ENCODE measurements at places on chromosomes 2 and 18. TPM values are rescaled to one million over a fixed set of nuclear protein-coding genes. Genes with fewer than 3 reads are reported as not detected.

Gene ANKMY1
- 89.3 TPM for total RNA-seq

Gene FOXD4L1
- not detected for total RNA-seq

Gene KIAA1328
- total RNA-seq, result 17.0 TPM

Gene LRRC30
- total RNA-seq, result not detected

GRCh38 chr2:165192729-165193128 lies 11.1 kb downstream of the SCN3A start:
- no peak for DNase-seq
- H3K4me1 ChIP-seq, result no peaks in the 10 kb centered on the region
- H3K27ac ChIP-seq, result no peak overlapping the region
- H3K4me3 ChIP-seq, result no peak overlapping the region
- no peaks in the 10 kb centered on the region for H3K27me3 ChIP-seq
- no peaks in the 10 kb centered on the region for H3K36me3 ChIP-seq

GRCh38 chr2:102603904-102604303 lies 15.4 kb upstream of the SLC9A2 start:
- H3K4me1 ChIP-seq, result no peaks in the 10 kb centered on the region
- H3K4me3 ChIP-seq, result no peak overlapping the region
- no peaks in the 10 kb centered on the region for H3K36me3 ChIP-seq
- no peak overlapping the region for H3K27ac ChIP-seq
- no peak for DNase-seq

DNA sequence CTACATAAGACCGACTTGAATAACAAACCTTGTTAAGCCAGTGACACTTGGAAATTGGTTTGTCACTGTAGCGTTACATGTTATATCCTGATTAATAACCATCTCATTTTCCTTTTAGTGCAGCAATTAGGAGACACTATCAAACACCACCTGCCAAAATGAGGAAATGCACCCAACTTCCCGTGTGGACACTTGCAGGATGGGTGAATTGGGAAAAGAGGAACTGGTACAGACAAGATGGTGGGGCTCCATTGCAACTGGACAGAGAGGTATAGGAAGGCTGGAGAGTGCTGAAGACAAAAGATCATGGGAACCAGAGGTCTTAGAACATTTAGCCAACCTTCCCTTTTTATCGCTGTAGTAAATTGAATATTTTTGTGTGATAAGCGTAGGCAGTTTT lies 816.3 kb upstream of the HS6ST1 start:
- no peaks in the 10 kb centered on the region for H3K27me3 ChIP-seq
- H3K36me3 ChIP-seq, result no peaks in the 10 kb centered on the region
- no peak overlapping the region for H3K4me3 ChIP-seq
- H3K27ac ChIP-seq, result no peak overlapping the region

DNA sequence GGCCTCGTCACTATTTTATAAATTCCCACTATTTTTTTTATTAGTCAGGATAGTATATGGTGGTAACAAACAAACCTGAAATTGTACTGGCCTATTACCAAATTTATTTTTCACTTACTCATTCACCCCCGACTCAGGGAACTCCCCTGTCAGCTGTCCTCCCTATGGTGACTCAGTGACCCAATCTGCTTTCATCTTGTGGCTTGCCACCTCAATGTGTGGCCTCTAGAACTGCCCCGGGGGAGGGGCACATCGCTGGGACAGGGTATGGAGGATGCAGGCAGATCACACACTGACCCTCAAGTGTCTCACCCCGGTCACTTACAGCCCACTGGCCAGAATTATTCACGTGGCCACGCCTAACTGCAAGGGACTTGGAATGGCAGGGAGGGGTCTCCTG lies 71.6 kb downstream of the ACTR2 start:
- no peaks in the 10 kb centered on the region for H3K36me3 ChIP-seq
- peaks cover 31% of the 10 kb centered on the region for H3K4me1 ChIP-seq
- H3K4me3 ChIP-seq, result no peak overlapping the region
- H3K27me3 ChIP-seq, result peaks cover 7% of the 10 kb centered on the region

Gene RBKS
- 1.1 TPM for total RNA-seq

DNA sequence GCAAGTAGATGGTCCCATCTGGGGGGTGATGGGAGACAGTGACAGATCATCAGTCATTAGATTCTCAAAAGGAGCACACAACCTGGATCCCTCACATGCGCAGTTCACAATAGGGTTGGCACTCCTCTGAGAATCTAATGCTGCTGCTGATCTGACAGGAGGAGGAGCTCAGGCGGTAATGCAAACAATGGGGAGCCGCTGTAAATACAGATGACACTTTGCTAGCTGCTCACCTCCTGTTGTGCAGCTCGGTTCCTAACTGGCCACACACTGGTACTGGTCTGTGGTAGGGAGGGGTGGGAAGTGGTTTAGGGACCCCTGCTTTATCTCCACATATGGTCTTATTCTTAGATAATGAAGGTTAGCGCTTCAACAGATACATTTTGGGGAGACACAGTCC lies 506.6 kb downstream of the PLCL1 start:
- H3K36me3 ChIP-seq, result no peaks in the 10 kb centered on the region
- no peaks in the 10 kb centered on the region for H3K4me1 ChIP-seq
- no peak for DNase-seq
- H3K4me3 ChIP-seq, result no peak overlapping the region
- H3K27ac ChIP-seq, result no peak overlapping the region

GRCh38 chr18:58054041-58054781 lies 10.2 kb downstream of the NEDD4L start:
- no peak overlapping the region for H3K27ac ChIP-seq
- no peaks in the 10 kb centered on the region for H3K36me3 ChIP-seq
- no peak for DNase-seq
- no peaks in the 10 kb centered on the region for H3K27me3 ChIP-seq
- no peak overlapping the region for H3K4me3 ChIP-seq

GRCh38 chr2:25387876-25388449 lies 46.2 kb upstream of the DNMT3A start:
- H3K4me1 ChIP-seq, result no peaks in the 10 kb centered on the region
- H3K36me3 ChIP-seq, result peaks cover 18% of the 10 kb centered on the region
- no peak overlapping the region for H3K27ac ChIP-seq

Gene REG3A
- total RNA-seq, result not detected

DNA sequence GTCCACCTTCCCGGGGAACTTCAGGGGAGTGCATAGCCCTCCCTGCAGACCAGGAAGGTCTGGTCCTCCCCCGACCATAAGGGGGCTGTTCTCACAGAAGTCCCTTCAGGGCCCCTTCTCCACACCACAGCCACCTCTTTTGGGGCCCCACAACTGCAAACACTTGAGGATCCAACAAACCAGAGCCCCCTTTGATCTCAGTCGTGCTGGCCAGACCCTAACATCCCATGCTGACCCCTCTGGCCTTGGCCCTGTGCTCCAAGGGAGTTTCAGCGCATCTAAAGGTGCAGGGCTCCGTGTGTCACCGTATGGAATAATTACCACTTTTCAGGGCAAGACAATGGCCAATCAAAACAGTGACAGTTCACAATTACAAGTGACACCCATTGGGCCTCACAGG lies 57.7 kb downstream of the ADNP2 start:
- no peak overlapping the region for H3K27ac ChIP-seq
- no peak for DNase-seq
- peaks cover 67% of the 10 kb centered on the region for H3K27me3 ChIP-seq
- no peaks in the 10 kb centered on the region for H3K36me3 ChIP-seq

GRCh38 chr18:57029761-57030160 lies 117.1 kb upstream of the BOD1L2 start:
- no peaks in the 10 kb centered on the region for H3K4me1 ChIP-seq
- no peak overlapping the region for H3K4me3 ChIP-seq
- H3K36me3 ChIP-seq, result peaks cover 26% of the 10 kb centered on the region
- no peaks in the 10 kb centered on the region for H3K27me3 ChIP-seq
- H3K27ac ChIP-seq, result no peak overlapping the region

DNA sequence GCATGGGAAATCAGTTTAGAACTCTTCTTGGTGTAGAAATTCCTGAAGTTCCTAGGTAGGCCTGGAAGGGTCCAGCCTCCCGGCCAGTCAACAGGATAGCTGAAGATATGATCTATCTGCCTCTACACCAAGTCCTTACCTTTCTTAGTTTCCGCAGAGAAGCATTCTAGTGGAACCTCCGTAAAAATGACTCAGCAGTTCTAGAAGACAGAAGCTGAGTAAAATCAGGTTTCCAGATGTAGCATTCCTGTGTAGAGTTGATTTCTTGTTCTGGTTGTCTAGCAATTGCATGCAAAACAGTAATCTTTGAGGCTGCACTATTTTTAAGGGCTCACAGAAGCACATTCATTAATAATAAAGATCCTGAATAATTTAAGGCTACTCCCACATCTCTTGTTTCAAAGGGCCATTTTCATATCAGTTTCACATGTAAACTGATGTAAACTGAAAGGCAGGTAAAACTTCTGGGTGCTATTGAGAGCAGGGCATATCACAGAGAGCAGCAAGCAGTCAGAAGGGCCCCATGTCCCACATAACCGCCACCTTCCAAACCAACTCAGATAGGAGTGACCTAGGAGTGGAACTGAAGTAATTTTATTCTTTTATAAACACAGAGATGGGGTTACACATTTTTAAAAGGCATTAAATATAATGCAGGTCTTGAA lies 3.2 kb upstream of the DYTN start:
- no peaks in the 10 kb centered on the region for H3K27me3 ChIP-seq
- no peak for DNase-seq
- H3K27ac ChIP-seq, result no peak overlapping the region
- H3K4me1 ChIP-seq, result no peaks in the 10 kb centered on the region
- no peaks in the 10 kb centered on the region for H3K36me3 ChIP-seq
- no peak overlapping the region for H3K4me3 ChIP-seq

- no peaks in the 10 kb centered on the region for H3K4me1 ChIP-seq
- no peaks in the 10 kb centered on the region for H3K27me3 ChIP-seq
- no peak for DNase-seq
- no peak overlapping the region for H3K27ac ChIP-seq
Measured at GRCh38 chr18:75818383-75818782, 390.9 kb upstream of the SMIM21 start.

GRCh38 chr2:74939919-74940812 lies 18.3 kb upstream of the POLE4 start:
- H3K36me3 ChIP-seq, result no peaks in the 10 kb centered on the region
- H3K4me3 ChIP-seq, result no peak overlapping the region
- DNase-seq, result no peak
- H3K27ac ChIP-seq, result no peak overlapping the region

Gene LCT
- 0.19 TPM for total RNA-seq

Gene VWA3B
- not detected for total RNA-seq

DNA sequence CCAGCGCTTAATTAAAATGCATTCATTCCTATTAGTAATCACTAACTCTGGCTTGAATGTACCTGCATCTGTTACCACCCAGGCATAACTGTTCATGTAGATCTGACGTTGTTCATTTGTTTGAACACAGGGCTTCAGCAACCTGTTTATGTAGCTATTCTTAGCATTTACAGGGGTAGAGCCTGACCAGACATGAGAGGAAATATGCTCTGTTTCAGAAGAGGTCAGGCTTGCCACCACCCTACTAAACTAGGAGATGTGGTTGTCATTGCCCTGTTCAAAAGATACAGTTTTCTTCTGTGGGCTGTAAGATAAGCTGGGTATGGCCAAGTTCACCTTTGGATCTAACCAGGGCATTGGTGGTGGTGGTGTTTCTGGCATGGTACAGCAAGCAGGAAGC lies 8.8 kb downstream of the MGAT5 start:
- H3K27me3 ChIP-seq, result no peaks in the 10 kb centered on the region
- H3K4me3 ChIP-seq, result no peak overlapping the region
- DNase-seq, result no peak

Gene GKN2
- total RNA-seq, result not detected

Gene ASAP2
- 0.23 TPM for total RNA-seq

DNA sequence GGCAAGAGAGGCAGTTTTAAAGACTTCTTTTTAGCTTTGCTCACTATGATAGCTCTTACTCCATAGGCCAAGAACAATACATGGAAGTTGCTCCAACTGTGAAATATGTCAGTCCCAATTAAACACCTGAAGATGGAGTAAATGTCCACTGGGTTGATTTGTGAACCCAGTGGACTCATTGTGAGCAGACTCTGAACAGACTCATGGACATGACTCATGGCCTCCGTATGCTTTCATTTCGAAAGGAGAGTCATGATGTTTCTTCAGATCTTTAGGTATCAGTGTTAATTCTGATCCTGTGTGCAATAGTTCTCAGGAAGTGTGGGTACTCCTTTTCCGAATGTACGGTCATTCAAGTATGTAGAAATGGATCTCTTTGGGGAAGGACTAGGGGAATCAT lies 5.4 kb upstream of the CWC22 start:
- H3K4me3 ChIP-seq, result no peak overlapping the region
- H3K36me3 ChIP-seq, result no peaks in the 10 kb centered on the region
- H3K4me1 ChIP-seq, result no peaks in the 10 kb centered on the region
- H3K27me3 ChIP-seq, result peaks cover 7% of the 10 kb centered on the region
- H3K27ac ChIP-seq, result no peak overlapping the region

DNA sequence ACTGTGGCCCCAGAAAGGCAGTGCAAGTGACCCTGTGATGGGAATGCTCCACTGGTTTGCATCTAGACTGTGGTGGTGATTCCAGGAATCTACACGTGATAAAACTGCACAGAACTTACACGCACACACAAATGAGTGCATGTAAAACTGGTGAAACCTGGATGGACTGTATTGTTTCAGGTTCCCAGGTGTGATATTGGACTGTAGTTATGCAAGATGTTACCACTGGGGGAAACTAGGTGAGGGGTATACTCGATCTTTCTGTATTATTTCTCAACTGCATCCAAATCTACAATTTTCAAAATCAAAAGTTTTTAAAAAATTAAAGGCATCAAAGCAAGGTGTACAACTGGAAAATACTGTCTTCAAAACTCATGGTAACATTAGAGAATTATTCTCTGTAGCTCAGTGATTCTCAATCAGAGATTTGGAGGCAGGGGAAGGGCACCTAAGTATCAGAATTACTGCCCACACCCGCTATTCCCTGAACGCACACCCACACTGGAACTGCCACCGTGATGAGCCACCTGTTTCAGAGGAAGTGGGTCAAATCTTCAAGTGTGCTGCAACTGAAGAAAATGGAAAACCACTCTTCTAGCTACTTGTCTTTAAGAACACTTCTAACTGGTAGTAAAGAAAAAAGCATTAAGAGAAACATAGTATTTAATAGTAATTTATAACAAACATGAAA lies 26.7 kb downstream of the PTPN2 start:
- H3K27ac ChIP-seq, result no peak overlapping the region
- no peaks in the 10 kb centered on the region for H3K27me3 ChIP-seq
- peaks cover 20% of the 10 kb centered on the region for H3K4me1 ChIP-seq

Gene MAB21L4
- not detected for total RNA-seq

Gene STARD6
- total RNA-seq, result not detected

Gene CYP27A1
- 0.56 TPM for total RNA-seq

DNA sequence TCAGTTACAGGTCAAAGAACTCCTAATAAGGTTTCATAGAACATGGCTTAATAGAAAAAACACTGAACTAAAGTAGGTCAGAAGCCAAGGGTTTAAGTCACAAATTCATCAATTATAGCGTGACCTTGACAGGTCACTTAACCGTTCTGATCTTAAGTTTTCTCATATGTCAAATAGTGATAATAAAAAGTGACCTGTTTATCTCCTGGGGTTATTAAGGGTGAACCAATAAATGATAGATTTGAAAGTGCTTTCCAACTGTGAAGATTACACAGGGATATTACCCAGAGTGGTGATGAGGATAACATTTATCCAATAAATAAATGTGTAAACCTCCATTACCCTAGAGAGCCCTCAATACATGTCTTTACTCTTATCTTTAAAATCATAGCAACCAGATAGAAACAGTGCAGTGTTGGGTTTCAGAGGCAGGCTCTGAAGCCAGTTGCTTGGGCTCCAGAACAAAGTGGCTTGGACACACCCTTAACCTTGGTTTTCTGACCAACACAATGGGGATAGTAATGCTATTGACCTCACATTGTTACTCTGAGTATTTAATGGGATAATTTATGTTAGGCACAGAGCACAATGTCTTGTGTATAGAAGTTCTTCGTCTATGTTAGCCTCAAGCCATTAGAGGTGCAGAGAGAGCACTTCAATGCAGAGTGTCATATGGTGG lies 48.6 kb downstream of the KLHL14 start:
- no peaks in the 10 kb centered on the region for H3K36me3 ChIP-seq
- H3K27ac ChIP-seq, result no peak overlapping the region
- H3K4me3 ChIP-seq, result no peak overlapping the region
- no peaks in the 10 kb centered on the region for H3K27me3 ChIP-seq
- DNase-seq, result no peak

Gene CREG2
- total RNA-seq, result not detected

Measured in T-cell (primary cell).